ENCODE measurements at places on chromosomes 12 and 14.

DNA sequence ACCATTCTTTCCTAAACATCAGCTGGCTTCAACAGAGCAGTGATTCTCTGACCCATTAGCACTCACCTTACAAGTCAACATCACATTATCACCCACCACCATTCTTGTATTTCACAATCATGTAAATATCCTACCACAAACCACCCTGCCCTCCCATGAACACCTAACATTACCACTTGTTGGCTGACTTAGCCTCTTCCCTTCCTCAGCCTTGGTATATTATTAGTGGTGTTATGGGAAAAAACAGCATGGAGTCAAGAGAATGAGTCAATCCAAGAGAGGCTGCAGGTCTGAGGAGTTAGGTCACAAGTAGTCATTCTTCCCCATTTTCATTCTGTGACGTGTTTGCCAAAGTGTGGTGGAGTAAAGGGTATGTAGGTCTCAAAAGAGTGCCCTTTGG lies 22.3 kb upstream of the MGP start:
- DNase-seq: no peak

DNA sequence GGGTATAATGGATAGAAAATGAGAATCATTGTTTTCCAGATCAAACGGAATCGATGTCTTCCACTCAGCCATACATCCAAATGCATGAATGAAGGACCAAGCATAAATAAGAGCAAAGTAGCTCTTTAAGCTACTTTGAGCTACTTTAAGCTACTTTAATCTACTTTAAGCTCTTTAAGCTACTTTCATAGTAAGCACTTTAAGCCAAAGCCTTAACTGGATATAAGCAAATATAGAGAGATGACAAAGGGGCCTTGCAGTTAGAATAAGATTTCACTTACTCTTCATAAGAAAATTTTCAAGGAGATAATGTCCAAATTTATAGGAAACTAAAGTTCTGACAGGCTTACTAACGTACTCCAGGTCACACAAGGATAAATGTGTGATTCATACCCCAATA lies 355.6 kb upstream of the KITLG start:
- no peak for DNase-seq

GRCh38 chr12:67279637-67280036 lies 10.5 kb downstream of the CAND1 start:
- no peak for DNase-seq

DNA sequence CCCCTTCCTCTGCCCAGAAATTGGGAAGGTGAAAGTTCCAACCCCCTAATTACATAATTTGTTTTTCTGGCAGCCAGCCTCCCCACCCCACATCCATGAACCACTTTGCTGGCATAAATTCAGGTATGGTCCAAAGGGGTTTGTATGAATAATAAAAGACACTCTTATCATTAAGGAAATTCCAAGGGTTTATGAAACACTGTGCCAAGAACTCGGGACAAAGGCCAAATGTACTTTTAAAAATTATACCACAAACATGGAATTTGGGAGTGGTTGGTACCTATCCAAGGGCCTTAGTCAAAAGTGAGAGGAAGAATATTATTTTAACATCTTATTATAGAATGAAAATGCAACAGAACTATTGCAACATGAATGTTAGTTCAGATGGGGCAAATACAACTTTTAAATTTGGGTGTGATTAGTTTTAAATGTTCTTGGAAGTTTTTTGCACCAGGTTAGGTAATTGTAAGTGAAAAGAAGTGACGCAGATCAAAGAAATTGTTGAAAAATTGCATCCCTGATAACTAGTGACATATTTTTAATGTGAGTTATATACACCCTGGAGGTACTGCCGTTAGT lies 217.8 kb downstream of the TMEM117 start:
- no peak for DNase-seq

DNA sequence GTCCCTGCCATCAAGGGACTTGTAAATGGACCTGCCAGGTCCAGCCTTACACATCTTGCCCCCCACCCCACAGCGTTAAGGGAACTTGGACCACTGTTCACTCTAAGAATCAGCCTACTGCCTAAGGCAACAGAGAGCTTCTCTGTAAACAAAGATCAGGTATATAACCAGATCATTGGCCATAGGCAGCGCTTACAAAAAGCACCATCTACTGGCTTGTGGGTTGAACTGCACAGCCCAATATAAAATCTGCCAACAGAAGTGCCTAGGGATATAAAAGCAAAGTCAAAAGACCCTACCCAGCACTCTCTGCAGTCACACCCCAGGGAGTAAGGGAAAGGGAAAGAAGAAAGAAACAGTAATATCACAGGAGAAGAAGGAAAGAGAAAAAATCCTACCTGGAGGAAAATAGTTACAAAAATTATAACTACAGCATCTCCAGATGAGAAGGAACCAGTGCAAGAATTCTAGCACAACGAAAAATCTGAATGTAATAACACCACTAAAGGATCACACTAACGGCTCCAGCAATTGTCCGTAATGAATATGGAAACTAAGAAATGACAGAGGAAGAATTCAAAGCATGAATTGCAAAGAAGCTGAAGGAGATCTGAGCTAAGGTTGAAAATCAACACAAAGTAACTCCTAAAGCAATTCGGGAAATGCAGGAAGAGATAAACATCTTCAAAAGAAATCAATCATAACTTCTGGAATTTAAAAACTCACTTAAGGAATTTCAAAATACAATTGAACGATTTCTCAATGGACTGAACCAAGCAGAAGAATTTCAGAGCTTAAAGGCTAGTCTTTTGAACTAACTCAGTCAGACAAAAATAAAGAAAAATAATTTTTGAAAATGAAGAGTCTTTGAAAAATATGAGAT lies 95.2 kb upstream of the PCED1B start:
- DNase-seq: peak; percentile 49

DNA sequence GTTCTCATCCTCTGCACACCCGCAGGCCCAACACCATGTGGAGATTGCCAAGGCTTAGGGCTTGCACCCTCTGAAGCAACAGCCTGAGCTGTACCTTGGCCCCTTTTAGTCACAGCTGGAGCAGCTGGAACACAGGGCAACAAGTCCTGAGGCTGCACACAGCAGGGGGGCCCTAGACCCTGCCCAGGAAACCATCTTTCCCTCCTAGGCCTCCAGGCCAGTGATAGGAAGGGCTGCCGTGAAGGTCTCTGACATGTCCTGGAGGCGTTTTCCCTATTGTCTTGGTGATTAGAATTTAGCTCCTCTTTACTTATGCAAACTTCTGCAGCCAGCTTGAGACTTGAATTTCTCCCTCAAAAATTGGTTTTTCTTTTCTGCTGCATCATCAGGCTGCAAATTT lies 373.5 kb upstream of the CLEC14A start:
- DNase-seq: no peak

Measured in CD8-positive, alpha-beta memory T cell (primary cell).